ENCODE measurements at places on chromosomes 6 and 20.

- no peak for DNase-seq
These were observed 116.6 kb upstream of the RPS6KA2 start for GRCh38 chr6:166743406-166744222.

- DNase-seq, result no peak
These were observed 442.2 kb upstream of the MAN1A1 start for GRCh38 chr6:119791736-119792135.

DNA sequence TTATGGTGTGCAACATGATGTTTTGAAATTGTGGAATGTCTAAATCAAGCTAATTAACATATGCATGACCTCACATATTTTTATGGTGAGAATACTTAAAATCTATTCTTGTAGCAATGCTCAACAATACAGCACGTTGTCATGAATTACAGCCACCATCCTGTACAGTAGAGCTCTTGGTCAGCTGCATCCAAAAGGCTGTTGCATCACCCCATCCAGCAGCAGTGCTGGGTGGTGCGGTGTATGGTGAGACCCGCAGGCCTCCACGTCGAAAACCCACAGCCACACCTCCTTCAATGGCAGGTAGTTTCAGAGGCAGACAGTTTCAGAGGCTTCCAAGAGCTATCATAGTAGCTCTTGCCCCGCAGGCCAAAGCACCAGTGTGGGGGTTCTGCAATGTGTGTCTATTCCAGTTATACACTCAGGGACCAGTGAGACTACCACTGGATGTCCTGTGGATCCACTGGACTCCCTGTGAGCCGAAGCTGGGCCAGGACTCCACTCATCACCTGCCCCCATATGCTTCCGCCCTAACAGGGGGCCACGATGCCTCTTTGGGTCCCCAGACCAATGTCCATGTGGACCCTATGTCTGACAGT lies 23.4 kb downstream of the PACSIN1 start:
- no peak for DNase-seq

DNA sequence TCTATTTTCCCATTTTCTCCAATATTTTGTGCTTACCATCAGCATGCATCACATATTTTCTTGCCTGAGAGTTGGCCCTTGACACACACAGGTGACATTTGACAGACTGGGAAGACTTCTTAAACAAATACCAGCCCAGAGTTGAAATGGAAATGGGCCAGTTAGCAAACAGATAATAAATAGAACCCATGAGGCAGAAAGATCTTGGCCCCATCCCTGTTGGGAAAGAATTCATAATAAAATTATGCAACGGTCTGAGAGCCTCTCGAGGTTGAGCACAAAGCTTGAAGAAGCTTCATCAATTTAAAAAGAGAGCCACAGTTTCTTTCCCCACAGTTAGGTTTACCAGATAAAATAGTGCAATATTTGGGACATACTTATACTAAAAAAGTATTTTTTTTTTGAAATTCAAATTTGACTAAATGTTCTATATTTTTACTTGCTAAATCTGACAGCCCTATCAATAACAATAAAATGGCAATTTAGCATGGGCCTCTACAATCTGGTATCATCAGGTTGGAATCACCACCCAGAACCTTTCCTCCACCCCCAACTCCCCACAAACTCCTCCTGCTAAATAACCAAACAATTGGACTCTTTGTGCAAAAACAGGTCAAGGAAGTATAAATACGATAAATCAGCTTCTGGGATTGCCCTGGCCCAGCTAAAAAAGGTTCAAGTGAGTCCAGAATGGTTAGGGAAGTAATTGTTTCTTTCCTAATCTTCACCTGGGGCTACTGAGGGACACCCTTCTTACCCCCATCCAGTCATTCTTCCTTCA lies 129.8 kb downstream of the CD164 start:
- no peak for DNase-seq

GRCh38 chr6:11174242-11174611 lies 58.2 kb downstream of the NEDD9 start:
- DNase-seq, result no peak

GRCh38 chr20:38133680-38134426 lies 31.2 kb downstream of the TGM2 start:
- DNase-seq, result no peak

DNA sequence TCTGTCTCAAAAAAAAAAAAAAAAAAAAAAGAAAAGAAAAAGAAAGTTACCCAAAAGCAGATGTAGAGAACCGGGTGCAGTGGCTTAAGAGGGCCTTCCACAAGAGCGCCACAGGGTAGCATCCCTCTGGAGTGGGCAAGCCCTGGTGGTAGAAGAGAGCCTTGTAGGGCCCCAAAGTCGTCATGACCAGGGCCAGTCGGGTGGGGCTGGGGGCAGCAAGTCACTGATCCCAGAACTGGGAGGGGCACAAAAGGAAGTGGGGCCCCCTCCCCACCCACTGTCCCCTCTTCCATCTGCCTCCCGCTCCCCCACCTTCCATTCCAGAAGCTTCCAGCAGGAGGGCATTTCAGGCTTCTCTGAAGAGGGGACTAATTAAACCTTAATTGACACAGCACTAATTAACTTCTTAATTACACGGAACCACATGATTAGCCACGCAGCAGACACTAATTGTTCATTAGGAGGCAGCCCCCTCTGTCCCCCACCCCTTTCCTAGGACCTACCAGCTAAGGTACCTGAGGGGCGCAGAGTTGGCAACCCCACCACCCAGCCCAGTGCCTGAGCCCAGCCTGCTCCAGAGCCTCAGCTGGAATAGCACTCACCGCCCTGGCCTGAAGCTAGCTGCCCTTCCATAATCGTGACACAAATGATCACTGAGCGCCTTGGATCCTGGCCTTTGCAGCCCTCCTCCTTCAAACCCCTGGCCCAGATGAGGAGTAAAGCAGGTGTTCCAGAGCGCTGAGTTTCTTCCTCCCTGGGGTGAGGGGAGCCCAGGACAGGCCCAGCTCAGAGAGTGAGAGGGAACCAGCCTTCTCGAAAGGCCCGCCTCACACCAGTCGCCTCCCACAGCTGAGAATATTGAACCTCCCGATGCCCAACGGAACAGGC lies 34.8 kb downstream of the MDFI start:
- DNase-seq, result no peak

DNA sequence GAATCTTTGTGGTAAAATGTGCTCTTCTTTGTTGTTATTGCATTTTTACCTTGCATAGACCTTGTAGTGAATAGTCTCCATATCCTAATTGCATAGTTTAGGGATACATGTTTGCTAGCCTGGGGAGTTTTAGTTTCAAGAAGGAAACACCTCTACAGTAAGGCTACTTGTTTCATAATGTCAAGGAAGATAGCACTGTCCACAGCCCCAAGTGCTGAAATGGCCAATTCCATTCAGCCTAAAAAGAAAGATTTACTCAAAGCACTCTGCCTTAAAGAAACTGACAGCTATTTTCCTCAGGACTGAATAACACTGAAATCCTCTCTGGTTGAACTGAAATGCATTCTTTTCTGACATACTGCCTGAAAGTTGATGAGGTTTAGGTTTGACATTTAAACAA lies 2.6 kb downstream of the HCRTR2 start:
- DNase-seq, result no peak

GRCh38 chr20:6388671-6389197 lies 265.9 kb upstream of the FERMT1 start:
- no peak for DNase-seq

GRCh38 chr20:47252879-47253307 lies 103.6 kb downstream of the ZMYND8 start:
- no peak for DNase-seq

- no peak for DNase-seq
These were observed 153.7 kb downstream of the MOXD1 start for GRCh38 chr6:132247381-132248159.

DNA sequence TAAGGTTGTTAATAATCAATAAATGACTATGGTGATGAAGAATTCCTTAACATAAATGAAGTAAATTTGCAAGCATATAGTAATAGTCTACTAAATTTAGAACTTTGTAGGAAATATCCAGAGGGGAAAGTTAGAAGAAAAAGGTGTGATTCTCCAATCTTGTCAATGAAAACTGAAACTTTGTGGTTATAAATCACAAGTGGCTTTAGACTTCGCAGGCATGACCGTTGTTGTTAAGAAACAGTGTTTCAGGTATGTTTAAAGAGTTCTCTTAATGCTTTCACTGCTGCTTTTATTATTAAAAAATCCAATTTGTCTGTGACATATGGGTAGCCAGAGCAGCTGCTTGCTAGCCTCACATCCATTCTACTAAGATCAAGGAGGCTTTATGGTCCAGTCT lies 475.6 kb upstream of the ADGRB3 start:
- no peak for DNase-seq

All from NCI-H1694 treated with DMSO at 0.1 percent for 48 hours (cell line).